NCI-H187 (cell line): ENCODE measurements at places on chromosomes 3 and 15.

DNA sequence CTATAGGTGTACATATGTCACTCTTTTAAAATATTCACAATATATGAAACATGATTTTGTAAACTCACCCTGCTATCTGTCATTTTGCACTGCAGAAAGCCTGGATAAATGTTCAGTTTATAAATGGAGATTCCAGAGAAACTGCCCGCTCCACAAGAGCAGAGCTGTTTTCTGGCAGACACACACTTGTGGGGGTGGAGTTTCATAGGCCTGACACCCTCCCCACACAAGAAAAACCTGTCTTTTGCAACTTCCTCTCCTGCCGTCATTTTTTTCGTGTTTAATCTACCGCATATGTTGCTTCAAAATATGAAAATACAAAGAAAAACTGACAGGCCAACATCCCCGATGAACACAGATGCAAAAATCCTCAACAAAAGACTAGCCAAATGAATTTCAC is 479.0 kb downstream of the GABRG3 start:
- DNase-seq, result no peak

GRCh38 chr3:120648290-120648689 is 33.7 kb downstream of the HGD start:
- no peak for DNase-seq

DNA sequence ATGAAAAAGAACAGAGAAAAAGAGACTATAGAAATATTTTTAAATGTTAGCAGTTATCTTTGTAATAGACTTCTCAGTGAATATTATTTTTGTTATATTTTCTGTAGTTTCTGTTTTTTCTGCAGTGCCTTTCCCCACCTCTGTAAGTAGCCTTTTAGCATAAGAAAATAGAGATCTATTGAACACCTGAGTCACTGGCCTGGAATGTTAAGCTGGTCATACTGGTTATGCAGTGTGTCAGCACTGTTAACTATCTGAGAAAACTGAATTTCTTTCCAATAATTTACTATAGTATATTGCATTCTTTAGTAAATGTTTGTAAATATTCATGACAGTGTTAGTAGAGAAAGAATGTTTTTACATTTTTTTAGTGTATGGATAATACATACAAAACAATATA is 79.8 kb downstream of the NECTIN3 start:
- DNase-seq, result no peak

- DNase-seq, result no peak
Observed at GRCh38 chr3:151468284-151468917, 7.5 kb upstream of the IGSF10 start.

DNA sequence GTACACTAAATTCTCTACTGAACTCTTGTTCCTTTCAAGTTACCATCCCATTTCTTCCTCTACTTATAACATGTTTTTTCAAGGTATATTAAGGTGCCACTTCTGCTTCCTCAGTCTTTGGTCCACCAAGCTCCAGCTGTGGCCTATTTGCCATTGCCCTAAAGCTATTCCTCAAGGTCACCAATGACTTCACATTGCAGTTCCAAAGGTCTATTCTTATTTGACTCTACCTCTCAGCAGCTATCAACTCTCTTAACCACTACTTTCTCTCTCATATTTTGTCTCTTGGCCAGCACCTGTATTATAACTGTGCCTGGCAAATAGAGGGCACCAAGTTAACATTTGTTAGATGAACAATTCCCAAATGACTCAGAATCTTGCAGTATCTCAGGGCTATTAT is 354.7 kb downstream of the PLCL2 start:
- DNase-seq, result no peak

DNA sequence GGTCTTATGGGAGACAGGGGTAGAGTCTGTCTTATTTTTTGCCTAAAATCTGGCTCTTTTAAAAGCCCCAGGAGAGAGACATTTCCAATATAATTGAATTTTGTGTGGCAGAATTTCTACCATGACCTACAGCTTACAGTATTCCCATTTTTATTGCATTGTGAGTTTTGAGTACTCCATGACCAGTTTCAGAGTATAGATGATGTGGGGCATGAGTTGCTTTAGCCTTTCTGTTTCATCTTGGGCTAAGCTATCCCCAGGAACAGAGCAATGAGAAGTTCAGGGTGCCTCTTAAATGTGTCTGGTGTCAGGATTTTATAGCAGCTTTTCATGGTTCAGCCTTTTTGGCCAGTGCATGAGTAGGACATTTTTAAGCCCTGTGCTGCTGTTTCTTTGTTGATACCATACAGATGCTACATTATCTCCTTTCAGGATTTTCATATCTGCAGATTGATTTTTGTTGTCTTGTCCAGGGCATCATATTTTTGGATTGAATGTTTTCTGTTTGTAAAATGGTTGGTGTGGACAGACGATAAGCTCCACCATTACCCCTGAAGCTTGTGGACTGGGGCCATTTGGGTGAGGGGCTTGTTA is 3.5 kb downstream of the ABHD2 start:
- DNase-seq, result no peak

GRCh38 chr3:101195951-101196713 is 124.2 kb downstream of the IMPG2 start:
- DNase-seq, result no peak

DNA sequence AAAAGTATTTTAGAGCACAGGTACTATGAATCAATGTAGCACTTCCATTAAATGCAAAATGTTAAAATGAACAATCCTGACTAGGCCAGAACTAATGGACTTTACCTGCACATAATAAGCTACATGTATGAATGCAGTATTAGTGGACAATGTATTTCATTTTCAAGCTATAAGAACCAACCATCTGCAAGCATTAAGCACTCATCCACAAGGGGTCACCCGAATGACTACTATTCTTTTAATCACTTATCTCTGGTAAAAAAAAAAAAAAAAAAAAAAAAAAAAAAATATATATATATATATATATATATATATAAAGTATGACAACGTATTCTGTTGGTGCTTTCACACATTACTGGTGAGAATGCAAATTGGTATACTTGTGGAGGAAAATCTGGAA is 7.2 kb downstream of the HERC1 start:
- DNase-seq, result no peak

GRCh38 chr15:54500330-54500729 is 522.1 kb downstream of the UNC13C start:
- no peak for DNase-seq

DNA sequence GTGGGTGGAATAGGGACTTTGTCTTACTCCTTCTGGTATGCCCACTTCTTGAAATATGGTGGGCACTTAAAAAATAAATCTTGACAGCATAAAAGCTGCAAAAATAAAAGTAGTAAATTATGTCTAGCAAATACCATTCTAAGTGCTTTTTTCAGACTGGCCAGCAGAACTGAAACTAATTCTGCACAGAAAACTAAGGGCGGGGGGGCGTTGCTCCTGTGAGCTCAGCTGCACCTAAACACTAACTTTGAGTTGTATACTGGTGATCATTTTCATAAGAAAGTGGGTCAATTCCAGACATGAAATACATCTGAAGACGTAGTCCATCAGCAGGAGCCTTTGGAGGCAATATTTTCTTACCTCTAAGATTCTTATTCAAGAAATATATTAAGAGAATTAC is 114.8 kb downstream of the WDR76 start:
- no peak for DNase-seq

- DNase-seq, result no peak
Observed at GRCh38 chr3:152331018-152331541, 62.4 kb downstream of the MBNL1 start.

- DNase-seq, result no peak
Observed at GRCh38 chr15:88269356-88270062, 13.0 kb upstream of the NTRK3 start.

GRCh38 chr3:52175416-52176179 is 21.4 kb upstream of the POC1A start:
- no peak for DNase-seq

- no peak for DNase-seq
Observed at GRCh38 chr3:32414522-32415202, 23.0 kb downstream of the CMTM7 start.

DNA sequence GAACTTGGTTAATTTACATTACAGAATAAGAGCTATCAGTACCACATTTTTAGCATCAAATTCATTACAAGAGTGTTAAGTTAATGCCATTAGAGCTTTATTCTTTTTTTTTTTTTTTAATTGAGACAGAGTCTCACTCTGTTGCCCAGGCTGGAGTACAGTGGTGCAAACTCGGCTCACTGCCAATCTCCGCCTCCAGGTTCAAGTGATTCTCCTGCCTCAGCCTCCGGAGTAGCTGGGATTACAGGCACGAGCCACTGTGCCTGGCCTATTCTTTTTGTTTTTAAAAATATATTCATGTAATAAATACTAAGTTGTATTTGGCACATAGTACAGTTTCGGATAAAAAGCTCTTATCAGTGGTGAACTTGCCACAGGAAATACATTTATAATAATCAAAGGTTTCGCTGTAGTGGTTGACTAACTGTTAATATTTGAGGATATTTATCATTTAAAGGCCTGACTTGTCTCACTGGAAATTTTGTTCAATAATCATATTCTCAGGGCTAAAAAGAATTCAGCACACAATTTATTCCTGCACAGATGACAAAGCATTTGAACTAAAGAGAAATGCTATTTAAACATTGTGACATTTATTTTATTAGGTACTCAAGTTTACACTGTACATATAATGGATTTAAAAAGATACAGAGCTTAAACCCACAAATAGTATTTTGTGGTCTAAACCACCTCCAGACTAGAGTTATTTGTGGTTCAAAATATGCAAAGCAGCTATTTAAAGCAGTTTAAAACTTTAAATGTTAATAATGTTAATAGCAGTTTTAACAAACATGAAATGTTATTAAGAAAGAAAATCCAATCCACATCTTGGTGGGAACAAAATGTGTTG is 6.1 kb upstream of the LEKR1 start:
- DNase-seq, result no peak

GRCh38 chr15:68315035-68315434 is 37.5 kb downstream of the FEM1B start:
- no peak for DNase-seq

DNA sequence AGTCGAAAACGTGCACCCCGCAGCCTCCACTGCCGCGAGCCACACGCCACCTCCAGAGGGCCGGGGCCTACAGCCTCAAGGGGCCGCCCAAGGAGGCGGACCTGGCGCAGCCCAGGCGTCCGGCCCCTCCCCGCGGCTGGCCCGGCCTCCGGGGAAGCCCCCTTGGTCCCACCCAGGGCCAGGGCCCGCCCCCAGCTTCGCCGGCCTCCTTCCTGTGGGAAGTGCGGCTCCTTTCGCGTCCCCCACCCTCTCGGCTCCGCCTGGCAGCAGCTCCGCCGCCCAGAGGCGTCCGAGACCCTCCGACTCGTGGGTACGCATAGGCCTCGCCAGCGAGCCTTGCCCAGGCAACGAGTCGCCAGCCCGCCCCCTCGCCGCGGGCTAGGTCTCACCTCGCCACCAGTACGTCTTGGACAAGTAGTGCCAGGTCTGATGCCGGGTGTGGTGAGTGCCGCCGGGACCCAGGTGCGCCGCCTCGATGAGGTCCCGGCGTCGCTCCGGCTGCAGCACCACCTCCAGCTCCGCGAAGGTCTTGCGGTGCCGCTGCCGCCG is 642 bp downstream of the ZBTB11 start:
- no peak for DNase-seq
